NCI-H1417 (cell line): ENCODE measurements at places on chromosomes 5 and 9.

DNA sequence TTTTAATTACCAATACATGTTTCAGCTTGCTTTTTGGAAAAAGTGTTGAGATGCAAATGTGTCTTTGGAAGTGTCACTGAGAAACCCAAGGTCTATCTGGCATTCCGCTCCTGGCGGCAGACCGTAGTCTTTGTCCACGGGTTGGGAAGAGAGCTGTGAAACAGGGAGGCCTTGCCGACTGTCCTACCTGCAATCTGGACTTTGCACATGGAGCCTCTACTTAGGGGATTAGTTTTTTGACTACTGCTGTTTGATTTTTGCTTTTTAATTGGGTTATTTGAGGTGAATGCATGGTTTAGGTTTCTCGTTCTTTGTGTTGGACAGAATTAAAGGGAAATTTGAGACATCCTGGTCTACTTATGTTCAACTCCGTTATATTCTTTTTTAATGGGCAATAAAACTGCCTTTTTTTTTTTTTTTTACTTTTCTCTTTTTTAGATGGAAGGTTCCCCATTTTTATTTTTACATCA lies 25.7 kb downstream of the TRIO start:
- no peak for DNase-seq

DNA sequence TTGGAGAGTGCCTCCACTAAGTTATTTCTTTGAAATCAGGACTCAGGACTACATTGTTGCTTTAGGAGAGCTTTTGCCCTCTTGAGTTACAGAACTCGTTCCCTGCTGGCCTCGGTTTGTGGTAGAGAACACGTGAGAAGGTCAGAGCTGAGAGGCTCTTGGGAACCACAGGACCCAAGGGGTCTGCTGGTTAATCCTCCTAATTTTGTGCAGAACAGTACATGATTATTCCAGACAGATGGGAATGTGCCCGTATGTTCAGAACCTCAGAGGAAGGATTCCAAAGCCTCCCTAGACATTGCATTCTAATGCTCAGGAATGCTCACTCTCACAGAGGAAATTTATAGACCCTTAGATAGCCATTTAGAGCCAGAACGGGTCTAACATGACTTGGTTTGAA lies 25.2 kb upstream of the BASP1 start:
- no peak for DNase-seq

DNA sequence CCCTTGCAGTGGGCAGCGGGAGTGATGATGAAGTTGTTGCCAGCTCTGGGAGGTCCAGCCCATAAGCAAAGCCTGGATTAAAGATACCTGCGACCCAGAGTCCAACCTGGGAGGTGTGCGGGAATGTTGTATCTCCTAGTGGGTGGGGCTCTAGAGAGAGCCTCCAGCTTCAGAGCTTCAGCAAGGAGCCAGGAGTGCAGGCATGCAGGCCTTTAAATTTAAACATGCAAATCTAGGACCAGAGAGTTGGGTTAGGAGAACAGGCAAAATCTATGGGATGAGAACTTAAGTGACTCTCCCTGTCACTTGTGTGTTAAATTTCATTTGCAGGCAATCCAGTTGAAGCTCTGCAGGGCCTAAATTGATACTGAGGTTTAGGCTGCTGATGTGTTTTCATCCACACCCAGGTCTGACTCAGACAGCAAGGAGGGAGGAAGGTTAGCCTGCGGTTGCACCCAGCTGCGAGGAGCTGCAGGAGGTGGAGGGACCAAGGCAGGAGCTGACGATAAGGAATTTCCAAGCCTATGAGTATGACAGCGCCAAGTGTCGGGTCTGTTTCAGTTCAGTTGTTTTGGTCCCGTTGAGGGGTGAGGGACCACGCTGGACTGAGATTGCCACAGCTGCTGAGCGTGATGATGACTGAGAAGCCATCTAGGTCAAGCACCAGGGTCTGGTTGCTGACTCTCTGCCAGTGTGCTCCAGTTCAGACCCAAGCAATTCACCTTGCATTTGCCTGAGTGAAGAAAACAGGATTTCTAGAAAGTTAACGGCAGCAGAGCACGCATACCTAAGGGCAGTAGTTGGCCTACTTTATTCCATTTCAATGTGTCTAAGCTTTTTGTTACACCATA lies 243.0 kb downstream of the ICE1 start:
- DNase-seq, result no peak

DNA sequence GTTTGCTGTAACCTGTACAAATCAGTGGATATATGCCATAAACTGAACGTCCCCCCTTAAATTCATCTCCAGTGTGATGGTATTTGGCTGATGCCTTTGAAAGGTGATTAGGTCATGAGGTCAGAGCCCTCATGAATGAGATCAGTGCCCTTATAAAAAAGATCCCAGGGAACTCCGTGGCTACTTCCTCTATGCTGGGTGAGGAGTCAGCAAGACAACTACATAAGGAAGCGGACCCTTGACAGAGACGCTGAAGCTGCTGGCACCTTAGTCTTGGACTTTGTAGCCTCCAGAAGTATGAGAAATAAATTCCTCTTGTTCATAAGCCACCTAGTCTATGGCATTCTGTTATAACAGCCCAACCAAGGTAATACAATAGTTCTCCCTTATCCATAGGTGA lies 215.1 kb upstream of the ZNF608 start:
- DNase-seq, result no peak

GRCh38 chr9:134064711-134065110 lies 3.1 kb downstream of the BRD3 start:
- DNase-seq, result no peak

- no peak for DNase-seq
Observed at GRCh38 chr5:11468334-11469039, 435.8 kb downstream of the CTNND2 start.

DNA sequence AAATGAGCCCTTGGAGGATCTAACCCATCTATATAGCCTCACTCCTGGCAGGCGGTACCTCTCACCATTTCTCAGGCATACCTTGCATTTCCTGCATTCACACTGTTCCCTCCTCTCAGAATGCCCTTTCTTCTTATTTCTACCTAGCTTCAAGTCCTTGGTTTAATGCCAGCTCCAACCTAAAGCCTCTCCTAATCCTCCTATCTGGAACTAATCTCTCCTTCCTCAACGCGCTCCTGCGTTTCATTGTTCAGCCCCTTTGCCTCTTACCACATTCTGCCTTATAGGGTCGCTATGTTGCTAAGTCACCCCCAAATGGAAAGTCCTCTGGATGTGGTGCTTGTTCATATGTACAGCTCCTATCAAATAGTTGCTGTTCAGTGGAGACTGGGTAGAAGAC lies 288.5 kb upstream of the TUT7 start:
- DNase-seq, result no peak

GRCh38 chr5:39891376-39891775 lies 466.6 kb upstream of the DAB2 start:
- no peak for DNase-seq

DNA sequence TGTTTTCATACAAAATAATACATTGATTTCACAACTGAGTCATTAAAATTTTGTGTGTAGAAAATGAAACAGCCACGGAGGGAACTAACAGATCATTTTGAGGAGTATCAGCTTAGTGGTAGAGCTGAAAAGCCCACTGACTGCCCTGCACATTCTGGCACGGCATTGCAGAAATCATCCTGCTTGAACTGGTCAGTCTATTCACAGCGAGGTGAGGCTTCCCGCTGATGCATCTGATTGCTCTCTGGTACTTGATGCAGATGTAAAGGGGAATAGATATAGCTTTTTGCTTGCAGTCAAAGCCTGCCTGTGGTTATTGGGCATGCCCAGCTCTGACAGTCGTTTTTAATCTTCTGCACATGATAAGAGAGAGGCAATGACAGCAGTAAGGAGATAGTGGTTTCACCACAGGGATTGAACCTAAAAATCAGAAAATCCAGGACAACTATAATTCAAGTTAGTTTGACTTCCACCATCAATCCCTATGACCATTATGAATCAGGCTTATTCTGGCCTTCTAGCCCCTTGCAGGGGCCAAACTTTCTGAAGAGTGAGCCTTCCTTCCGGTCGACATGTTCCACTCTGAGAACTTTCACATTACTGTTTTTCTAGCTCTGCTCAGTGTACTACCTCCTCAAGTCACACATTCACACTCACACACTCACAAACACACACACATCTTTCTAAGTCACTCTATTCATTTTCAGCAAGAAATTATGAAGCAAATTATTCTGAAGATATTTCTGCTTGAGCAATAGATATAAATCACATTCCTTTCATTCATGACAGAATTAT lies 782.8 kb upstream of the NUDT12 start:
- DNase-seq, result peak; percentile 11

GRCh38 chr9:71897577-71897976 lies 13.4 kb downstream of the ABHD17B start:
- DNase-seq, result no peak

GRCh38 chr5:146401021-146401420 lies 46.1 kb upstream of the TCERG1 start:
- no peak for DNase-seq

- DNase-seq, result no peak
Observed at GRCh38 chr5:2353211-2353610, 398.3 kb downstream of the IRX2 start.

DNA sequence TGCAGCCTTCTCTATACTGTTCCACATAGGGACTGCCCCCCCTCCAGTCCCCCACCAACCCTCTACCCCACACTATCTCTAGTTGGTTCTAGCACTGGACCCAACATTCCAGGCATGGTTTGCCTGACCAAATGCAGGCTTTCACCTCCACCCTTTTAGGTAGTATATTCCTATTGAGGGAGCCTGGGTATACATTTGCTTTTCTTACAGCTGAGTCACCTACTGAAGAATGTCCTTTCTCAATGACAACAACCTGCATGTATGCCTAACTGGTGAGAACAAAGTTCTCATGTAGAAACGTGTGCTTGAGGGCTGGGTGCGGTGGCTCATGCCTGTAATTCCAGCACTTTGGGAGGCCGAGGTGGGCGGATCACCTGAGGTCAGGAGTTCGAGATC lies 8.2 kb downstream of the TNIP1 start:
- no peak for DNase-seq

DNA sequence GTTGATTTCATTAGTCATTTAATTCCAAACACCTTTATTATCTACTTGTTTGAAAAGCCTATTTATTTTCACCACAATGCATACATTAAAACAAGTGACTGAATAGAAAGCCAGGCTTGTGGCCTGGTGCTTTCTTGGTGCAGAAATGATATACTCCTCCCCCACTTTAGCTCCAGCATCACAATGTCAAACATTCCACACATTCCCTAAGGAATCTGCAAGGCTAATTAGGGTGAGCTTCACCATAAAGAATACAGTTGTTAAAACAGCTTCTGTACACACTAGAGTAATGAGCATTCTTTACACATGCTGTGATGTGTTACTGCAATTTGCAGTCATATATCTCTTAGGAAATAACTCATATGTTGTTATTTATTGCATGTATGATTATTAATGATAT lies 705.7 kb downstream of the CETN3 start:
- no peak for DNase-seq

GRCh38 chr9:35203528-35203927 lies 41.7 kb downstream of the UNC13B start:
- DNase-seq, result no peak

DNA sequence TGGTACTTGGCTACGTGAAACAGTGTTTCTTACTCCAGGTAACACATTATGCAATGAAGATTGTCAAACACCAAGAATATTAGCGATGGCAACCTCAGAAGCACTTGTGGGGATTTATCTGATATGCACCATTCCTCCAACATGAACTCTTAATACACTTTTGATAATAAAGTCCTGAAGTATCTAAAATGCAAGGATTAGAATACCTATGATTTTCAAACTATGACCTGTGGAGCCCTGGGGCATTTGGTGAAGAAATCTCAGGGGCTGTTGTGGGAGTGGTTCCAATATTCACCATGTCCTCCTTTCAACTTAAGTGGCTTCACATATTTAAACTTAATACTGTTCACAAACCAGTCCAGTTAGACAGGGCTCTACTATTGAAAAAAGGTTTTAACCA lies 214.6 kb upstream of the POU5F2 start:
- no peak for DNase-seq

GRCh38 chr5:125150041-125150669 lies 403.7 kb upstream of the ZNF608 start:
- DNase-seq, result no peak

DNA sequence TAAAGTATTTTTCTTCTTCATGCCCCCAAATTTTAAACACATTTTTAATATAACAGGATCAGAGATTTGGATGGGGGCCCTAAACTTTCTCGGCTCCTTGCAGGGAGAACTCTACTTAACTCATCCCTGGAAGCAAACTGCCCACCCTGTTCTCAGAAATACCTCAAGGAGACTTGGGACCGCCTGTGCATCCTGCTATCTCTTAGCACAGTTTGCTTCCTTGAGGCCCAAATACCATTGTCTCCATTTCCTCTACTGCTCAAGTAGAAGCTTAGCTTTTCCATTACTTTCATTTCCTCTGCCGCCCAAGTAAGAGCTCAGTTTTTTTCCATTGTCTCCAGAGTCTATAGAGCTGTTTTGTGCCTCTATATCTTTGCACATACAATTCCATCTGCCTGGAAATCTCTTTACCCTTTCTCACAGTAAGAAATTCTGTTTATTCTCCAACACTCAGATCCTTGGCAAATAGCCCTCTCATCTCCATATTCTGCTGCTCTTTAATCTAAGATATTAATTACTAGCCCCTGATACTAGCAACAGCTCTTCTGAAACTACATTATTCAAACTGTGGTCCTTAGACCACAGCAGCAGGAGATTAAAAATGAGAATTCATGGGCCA lies 137.8 kb downstream of the CEMIP2 start:
- DNase-seq, result no peak

DNA sequence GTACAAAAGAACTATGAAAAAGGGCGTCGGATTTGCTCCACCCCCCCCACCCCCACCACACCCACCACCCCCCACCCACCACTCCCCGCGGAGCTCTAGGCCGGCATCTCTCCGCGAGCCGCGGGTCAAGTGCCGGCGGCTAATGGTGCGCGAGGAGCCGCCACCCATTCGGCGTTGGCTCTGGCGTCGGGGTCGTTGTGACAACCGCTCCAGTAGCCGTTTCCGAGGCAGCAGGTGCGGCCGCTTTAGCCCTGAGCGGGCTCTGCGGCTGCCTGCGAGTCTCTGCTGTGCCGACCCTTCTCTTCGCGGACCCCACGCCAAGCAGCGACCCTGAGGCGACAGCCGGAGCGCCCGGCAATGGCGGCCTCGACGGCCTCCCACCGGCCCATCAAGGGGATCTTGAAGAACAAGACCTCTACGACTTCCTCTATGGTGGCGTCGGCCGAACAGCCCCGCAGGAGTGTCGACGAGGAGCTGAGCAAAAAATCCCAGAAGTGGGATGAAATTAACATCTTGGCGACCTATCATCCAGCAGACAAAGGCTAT lies at the start of gene PPP1R2B:
PPP1R2B (plus strand) TSS at position 90 of the 546 bp plus-strand sequence; CDS start at position 358, 268 bp downstream.
- DNase-seq, result no peak

GRCh38 chr5:98543490-98543889 lies 230.0 kb upstream of the RGMB start:
- DNase-seq, result no peak

DNA sequence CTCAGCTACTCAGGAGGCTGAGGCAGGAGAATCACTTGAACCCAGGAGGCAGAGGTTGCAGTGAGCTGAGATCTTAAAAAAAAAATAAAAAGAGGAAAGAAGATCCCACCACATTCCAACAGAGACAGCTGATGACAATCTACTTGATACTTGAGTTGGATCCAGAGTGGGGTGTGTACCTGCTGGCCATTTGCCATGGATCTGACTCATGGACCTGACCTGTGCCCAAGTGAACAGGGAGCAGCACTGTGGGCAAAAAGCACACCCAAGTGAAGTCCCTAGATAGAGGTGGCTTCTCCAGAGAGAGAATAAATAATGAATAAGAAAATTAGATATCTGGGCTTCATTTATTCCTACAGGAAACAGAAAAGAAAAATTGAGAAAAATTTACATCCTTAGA lies 81.2 kb upstream of the MIER3 start:
- no peak for DNase-seq

GRCh38 chr5:141715346-141715905 lies 33.4 kb upstream of the ARAP3 start:
- peak; percentile 81 for DNase-seq
